SJSA1 (cell line): ENCODE measurements at places on chromosomes 6 and 20. TPM values are rescaled to one million over a fixed set of nuclear protein-coding genes. Genes with fewer than 3 reads are reported as not detected.

Gene ID4
- 13.6 and 19.6 TPM in 2 replicates for total RNA-seq

Gene UBD
- total RNA-seq, result 9.9 and 10.2 TPM in 2 replicates

Gene CLIC5
- 0.22 and 1.2 TPM in 2 replicates for total RNA-seq

Gene MAPK13
- total RNA-seq, result not detected in 2 replicates

- H3K4me3 ChIP-seq, result no peak overlapping the region
- no peak for DNase-seq
- H3K27me3 ChIP-seq, result no peaks in the 10 kb centered on the region
- no peaks in the 10 kb centered on the region for H3K36me3 ChIP-seq
- no peak overlapping the region for H3K27ac ChIP-seq
- no peaks in the 10 kb centered on the region for H3K4me1 ChIP-seq
Observed at GRCh38 chr6:105618247-105618646, 215.4 kb upstream of the PREP start.

- H3K27me3 ChIP-seq, result peaks cover 29% of the 10 kb centered on the region
- H3K36me3 ChIP-seq, result no peaks in the 10 kb centered on the region
- no peak for DNase-seq
Observed at GRCh38 chr20:38674765-38675133, 49.5 kb upstream of the SLC32A1 start.

- H3K4me1 ChIP-seq, result no peaks in the 10 kb centered on the region
- no peaks in the 10 kb centered on the region for H3K27me3 ChIP-seq
- H3K27ac ChIP-seq, result no peak overlapping the region
- H3K4me3 ChIP-seq, result no peak overlapping the region
- no peak for DNase-seq
- no peaks in the 10 kb centered on the region for H3K36me3 ChIP-seq
Observed at GRCh38 chr20:54043076-54043967, 27.1 kb downstream of the BCAS1 start.

DNA sequence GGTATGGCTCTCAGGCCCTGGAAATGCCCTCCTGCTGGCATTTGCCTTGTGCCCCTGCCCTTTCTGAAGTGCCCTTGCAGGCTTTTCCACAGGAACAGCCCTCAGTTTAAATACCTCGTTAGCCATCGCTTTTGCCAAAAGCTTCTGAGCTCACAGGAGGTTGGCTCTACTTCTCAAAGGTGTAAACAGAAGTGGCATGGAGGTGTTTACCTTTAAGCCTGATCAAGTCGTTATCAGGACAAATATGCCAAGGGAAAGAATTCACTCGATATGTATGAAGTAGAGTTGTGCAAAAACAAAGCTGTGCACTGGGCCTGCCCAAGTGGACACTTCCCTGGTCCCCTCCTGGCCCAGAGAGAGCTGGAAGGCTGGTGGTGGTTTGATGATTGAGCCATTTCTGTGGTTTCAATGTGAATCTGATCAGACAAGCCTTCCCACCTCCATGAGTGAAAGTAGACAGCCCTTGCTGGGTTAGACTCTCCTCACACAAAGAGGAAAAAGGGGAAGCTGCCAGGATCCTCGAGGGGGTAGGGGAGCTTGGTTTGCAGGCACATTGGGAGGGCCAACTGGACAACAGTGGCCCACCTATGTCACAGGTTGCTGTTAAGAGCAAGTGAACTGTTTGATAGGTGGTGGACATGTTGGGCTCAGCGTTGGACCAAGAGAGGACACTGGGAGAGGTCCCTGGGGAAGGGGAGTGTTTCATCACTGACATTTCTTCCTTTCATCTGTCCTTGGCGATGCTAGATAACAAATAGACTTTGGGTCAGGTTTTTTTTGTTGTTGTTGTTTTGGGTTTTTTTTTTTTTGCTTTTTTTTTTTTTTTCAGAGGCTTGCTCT is 98.7 kb downstream of the ZDHHC14 start:
- H3K4me1 ChIP-seq, result no peaks in the 10 kb centered on the region
- no peak for DNase-seq
- H3K36me3 ChIP-seq, result no peaks in the 10 kb centered on the region
- no peak overlapping the region for H3K27ac ChIP-seq
- no peaks in the 10 kb centered on the region for H3K27me3 ChIP-seq

- H3K27me3 ChIP-seq, result no peaks in the 10 kb centered on the region
- no peaks in the 10 kb centered on the region for H3K36me3 ChIP-seq
- no peak overlapping the region for H3K27ac ChIP-seq
- no peak for DNase-seq
- no peak overlapping the region for H3K4me3 ChIP-seq
Observed at GRCh38 chr20:42212391-42212790, 594.2 kb upstream of the CHD6 start.

- no peaks in the 10 kb centered on the region for H3K36me3 ChIP-seq
- H3K27me3 ChIP-seq, result no peaks in the 10 kb centered on the region
- peak overlapping the region; percentile 48 for H3K27ac ChIP-seq
- no peak overlapping the region for H3K4me3 ChIP-seq
- peaks cover 44% of the 10 kb centered on the region for H3K4me1 ChIP-seq
Observed at GRCh38 chr20:10466855-10467254, 31.8 kb downstream of the SLX4IP start.

GRCh38 chr6:116949964-116950363 is 72.9 kb downstream of the RFX6 start:
- H3K4me3 ChIP-seq, result no peak overlapping the region
- DNase-seq, result no peak
- peaks cover 8% of the 10 kb centered on the region for H3K27me3 ChIP-seq
- no peaks in the 10 kb centered on the region for H3K4me1 ChIP-seq
- no peaks in the 10 kb centered on the region for H3K36me3 ChIP-seq
